Bronchial epithelial cell (primary cell): ENCODE measurements at places on chromosomes 13 and 19. TPM values are rescaled to one million over a fixed set of nuclear protein-coding genes. Genes with fewer than 3 reads are reported as not detected.
A peak's percentile ranks its signal among the peaks of the same experiment; 100 is the strongest.

Gene RAB20
- total RNA-seq: 5.1 and 8.2 TPM in 2 replicates

DNA sequence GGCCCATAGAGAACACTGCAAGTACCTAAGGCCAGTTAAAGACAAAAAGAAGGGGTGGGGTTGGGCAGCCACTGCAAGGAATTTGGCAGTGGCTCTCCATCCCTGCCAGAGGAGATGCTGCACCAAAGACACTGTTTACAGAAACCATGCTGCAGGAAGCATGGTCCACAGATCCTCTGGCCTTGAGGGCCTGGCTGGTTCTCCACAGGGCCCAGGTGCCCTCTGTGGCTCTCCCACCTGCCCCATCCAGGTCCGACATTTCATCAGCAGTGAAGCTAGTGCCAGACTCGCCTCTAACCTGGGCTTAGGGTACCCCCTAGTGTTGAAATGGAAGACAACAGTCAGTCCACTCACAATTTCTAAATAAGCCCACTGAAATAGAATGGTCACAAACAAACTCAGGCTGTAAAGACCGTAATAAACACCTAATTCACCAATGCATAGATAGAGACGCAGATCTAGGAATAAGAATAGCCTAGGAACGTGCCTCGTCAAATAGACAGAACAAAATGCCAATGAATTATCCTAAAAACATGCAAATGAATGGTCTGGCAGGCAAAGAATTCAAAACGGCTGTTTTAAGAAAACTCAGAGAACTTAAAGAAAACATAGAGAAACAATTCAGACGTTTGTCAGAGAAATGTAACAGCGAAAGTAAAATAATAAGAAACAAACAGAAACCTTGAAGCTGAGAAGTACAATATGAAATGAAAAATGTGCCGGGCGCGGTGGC is 23.3 kb downstream of the LYPD4 start:
- DNase-seq: peak; percentile 62

- DNase-seq: no peak
These were observed 17.6 kb upstream of the AKAP8 start for GRCh38 chr19:15397236-15397635.

DNA sequence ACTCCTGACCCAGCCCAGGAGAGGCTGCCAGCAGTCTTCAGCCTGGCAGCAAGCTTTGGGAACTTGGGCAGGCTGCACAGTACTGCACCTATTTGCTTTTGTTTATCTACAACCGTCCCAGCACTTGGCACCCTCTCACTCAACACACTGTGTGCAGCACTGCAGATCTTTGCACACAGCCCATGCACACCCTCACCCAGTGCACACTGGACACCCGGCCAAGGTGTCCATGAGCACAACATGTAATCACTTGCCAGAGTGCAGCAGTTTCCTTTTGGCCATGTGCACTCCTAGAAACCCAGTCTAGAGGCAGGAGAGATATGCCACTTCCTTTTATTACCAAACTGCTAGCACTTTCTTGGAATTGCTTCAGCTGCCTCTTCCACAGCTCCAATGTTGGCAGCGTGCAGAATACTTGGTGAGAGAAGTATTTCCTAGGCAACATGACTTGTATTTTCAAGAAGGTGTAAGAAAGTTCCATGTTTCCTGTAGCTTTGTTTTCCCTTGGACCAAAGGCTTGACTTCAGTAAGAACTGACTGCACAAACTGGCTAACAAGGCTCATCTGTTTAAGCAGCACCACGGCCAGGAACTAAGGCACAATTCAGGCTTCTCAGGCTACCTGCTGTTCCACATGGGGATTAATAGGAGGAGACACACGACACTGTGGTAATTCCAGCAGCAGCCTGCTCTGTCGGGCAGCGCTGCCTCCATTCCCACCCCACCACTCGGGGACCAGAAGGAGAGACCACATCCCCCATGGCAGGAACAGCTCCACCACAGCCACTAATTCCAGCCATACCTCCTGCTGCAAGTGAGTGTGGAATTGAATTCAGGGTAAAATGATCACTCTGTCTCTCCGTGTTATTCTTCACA is 15.3 kb downstream of the ATP7B start:
- peak; percentile 39 for DNase-seq

GRCh38 chr13:110426735-110427134 is 119.7 kb downstream of the COL4A2 start:
- DNase-seq: no peak

- no peak for DNase-seq
These were observed 67.7 kb upstream of the USP29 start for GRCh38 chr19:57052081-57052480.

DNA sequence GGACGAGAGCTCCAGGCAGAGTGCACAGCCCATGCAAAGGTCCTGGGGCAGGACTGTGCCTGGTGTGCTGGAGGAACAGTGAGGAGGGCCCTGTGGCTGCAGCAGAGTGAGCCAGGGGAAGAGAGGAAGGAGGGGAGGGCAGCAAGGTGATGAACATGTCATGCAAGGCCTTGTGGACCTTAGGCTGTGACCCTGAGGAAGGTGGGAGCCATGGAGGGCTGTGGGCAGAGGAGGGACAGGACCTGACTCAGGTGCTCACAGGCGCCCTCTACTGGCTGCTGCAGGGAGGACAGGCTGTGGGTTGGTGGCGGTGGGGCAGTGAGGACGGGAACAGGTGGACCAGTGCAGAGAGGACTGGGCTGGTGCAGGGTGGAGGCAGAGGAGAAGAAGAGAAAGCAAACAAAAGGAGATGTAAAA is 170.3 kb downstream of the PTPRS start:
- no peak for DNase-seq

DNA sequence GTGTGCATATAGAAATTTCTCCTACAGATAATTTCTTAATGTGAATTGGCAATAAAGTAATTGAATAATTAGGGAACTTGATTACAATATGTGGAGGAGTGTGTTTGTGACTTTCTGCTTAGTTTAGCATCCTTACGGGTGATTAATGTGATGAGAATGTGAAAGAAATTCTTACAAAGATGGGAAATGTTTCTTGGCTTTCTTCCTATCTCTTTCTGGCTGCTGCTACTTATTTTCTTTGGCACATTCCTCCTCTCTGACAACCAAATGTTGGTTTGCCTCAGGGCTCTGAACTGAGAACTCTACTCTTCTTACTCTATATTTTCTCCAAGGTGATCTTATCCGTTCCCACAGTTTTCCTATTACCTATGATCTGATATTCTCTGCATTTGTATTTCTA is 300.1 kb downstream of the TBC1D4 start:
- peak; percentile 44 for DNase-seq

DNA sequence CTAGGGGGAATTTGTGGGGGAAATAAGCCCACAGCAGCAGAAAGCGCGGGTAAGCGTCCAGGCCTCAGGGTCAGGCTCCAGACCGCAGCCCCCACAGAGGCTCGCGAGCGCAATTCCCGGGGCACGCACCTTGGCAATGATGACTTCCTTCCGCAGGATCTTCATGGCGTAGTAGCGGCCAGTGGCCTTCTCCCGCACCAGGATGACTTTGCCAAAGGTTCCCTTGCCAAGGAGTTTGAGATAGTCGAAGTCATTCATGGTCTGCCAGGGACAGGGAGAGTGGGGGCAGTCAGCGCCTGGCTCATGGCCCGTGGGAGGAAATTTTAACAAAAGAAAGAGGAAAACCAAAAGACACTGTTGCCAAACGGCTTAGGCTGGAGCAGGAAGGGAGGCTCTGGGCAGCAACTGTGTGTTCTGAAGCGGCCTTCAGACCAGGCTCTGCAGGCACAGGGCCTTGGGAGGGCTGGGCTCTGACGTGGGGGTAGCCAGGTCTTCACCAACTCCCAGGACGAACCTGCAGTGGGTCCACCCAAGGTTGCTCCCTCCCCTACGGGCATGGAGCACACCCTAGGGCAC is 15.4 kb upstream of the CCNP start:
- DNase-seq: no peak

- no peak for DNase-seq
These were observed 158.9 kb downstream of the CACNA1A start for GRCh38 chr19:13347367-13347766.

- no peak for DNase-seq
These were observed 79.2 kb upstream of the UQCRFS1 start for GRCh38 chr19:29292153-29292552.

DNA sequence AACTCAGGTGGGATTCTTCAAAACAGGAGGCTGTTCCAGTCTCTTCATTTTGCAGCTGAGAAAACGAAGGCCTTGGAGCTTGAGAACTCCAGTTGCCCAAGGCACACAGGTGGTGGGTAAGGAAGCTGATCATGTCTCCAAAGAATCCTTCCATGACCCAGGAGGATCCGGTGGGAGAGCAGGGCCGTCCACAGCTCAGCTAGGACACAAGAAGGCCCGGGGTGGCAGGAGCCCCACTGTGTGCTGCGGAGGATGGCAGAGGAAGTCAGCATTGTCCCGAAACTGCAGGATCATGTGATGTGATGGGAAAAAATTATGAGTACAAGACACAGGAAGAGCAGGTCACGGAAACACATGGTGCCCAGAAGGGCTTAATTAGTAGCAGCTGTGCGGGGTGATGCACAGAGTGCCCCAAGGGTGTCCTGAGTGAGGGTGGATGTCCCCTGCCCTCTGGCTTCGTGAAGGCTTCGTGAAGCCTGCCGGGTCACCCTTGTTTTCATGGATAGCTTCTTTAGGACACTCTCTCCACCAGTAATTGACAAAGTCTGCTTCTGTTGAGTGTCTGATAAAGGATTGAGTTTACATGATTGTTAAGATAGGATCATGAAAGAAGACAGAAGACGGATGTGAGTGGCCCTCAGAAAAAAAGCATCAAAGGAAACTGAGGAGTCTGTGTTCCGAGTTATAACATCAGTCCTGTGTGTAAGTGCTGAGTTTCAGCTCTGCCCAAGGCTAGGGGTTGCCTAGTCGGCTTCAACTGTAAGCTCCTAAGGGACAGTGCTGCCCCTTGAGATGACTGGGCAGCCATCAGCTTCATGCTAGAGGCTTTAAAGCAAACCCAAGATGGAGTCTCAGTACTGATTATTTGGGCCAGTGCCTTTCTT is 33.8 kb upstream of the SACS start:
- DNase-seq: no peak

GRCh38 chr13:40402931-40403431 is 263.5 kb downstream of the FOXO1 start:
- peak; percentile 25 for DNase-seq

GRCh38 chr19:18483119-18483890 is 38.6 kb downstream of the ELL start:
- DNase-seq: no peak

DNA sequence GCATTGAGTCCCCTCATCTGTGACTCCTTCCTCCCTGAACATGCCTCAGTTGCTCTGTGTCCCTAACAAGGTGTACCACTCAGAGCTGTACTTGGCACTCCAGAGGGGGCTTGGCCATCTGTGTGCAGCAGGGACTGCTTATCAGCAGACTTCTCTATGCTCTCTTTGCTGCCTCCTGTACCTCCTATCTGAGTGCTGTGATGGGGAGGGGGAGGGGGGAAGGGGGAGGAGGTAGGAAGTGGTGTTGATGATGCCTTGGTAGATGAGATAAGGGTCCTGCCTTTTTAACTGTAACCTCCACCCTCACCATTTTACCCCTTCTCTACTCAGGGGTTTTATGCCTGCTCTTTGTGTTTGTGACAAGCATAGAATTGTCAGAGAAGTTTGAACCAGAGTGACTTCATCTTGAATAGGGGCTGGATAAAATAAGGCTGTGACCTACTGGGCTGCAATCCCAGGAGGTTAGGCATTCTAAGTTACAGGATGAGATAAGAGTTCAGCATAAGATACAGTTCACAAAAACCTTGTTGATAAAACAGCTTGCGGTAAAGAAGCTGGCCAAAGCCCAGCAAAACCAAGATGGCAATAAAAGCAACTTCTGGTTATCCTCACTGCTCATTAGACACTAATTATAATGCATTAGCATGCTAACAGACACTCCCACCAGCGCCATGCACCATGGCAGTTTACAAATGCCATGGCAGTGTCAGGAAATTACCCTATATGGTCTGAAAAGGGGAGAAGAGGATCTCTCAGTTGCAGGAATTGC is 13.2 kb downstream of the PCDH8 start:
- no peak for DNase-seq
